ENCODE measurements at places on chromosomes 11 and 22. TPM values are rescaled to one million over a fixed set of nuclear protein-coding genes. Genes with fewer than 3 reads are reported as not detected.

DNA sequence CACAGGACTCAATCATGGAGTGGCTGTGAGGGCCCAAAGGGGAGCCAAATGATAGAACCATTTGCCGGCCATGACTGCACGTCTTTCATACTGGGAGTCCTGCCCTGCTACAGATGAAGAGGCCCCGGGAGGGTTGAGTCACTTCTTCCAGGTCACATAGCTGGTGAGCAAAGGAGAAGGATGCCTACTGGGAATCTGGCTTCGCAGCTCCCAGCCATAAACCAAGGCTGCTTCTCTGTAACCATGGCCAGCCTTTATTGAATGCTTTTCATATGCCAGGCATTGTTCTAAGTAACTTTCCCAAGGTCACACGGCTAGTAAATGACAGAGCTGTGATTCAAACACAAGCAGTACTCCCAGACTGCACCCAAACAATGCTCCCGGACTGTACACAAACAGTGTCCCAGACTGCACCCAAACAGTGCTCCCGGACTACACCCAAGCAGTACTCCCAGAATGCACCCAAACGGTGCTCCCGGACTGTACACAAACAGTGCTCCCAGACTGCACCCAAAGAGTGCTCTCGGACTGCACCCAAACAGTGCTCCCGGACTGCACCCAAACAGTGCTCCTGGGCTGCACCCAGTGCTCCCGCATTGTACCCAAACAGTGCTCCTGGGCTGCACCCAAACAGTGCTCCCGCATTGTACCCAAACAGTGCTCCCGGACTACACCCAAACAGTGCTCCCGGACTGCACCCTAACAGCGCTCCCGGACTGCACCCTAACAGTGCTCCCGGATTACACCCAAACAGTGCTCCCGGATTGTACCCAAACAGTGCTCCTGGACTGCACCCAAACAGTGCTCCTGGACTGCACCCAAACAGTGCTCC, 89.8 kb downstream of the FBXO7 start:
- DNase-seq = no peak

DNA sequence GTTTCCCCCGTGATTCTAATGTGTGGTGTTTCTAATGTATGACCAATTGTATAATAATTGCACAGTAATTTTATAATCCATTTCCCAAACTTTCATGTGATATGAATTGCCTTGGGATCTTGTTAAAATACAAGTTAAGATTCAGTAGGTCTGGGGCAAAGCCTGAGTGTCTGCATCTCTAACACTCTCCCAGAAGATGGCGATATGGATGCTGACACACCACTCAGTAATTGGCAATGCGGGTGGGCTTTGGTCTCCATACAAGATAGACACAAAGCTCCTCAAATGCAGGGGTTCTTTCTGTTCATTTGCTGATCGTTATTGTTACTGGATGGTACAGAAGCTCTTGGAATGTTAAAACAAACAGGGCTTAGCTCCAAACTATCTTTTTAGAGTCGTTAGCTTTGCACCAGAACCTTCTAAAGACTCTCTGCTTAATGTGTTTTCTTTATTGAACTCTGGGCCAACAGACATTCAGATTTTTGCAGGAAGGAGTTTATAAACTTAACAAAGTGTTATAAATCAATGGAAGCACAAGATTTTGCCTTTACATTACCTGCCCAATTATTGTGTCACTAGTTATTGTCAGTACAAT, 45.4 kb upstream of the ANO3 start:
- no peak for DNase-seq

- DNase-seq = no peak
Observed at GRCh38 chr11:40647295-40647694, 812.2 kb downstream of the LRRC4C start.

DNA sequence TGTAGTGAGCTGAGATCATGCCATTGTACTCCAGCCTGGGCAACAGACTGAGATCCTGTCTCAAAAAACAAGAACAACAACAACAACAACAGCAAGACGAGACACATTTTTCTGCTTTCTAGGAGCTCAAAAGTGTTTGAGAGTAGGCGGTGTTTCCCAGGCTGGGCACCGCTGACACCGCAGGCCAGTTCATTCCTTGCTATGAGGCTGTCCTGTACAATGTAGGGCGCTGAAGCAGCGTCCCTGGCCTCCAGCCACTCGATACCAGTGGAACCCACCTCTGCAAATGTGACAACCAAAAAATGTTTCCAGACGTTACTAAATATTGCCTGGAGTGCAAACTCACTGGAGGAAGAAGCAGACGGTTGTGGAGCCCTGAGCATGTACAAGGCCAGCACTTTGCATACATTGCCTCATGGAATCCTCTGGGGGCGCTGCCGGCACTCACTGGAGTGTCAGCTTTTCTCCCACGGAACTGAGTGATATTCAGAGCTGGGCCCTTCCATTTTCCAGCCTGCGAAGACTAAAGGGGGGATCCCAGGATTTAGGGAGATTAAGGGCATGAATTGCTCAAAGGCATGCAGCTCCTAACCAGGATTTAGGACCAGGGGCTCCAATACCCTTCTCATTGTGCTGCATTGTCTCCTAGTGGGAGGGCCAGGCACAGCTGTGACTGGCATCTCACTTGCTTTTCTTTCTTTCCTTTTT, 5.8 kb upstream of the MIEF1 start:
- DNase-seq = peak; percentile 80

TMEM191C gene
- 0.68 TPM for total RNA-seq

POLR2F gene
- 73.0 TPM for total RNA-seq

DNA sequence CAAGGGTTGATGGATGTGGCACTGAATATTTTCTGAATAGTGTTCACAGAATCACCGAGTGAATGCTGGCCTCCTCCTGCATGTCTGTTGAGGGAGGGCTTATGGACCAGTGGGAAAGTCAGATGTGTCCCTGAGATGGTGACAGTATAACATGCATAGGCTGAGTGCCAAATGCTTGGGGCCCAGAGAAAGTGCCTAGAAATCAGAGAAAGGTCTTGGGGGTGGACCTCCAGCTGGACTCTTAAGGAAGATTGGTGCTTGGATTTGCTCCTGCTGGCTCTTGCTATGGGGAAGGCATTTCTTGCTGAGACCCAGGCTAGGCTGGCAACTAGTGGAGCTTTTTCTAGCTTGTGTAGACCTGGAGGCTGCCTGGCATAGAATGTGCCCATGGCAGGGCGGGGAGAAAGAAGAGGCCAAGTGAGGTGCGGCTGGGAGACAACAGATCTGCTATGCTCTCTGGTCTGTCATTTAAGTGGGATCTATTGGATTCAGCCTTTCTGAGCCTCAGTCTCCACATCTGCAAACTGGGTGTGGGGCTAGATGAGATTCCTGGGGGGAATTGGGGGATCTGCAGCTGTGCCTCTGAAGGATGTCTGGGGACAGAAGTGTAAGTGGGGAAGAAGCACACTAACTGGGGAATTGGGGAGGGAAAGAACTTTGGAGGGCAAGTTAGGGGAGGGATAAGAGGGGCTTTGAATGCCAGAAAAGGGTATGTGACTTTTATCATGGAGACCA, 27.4 kb downstream of the ZNRF3 start:
- DNase-seq = no peak

OR10A5 gene
- not detected for total RNA-seq

- peak; percentile 14 for DNase-seq
Observed at GRCh38 chr11:49995565-49995964, 13.2 kb upstream of the OR4C12 start.

DNA sequence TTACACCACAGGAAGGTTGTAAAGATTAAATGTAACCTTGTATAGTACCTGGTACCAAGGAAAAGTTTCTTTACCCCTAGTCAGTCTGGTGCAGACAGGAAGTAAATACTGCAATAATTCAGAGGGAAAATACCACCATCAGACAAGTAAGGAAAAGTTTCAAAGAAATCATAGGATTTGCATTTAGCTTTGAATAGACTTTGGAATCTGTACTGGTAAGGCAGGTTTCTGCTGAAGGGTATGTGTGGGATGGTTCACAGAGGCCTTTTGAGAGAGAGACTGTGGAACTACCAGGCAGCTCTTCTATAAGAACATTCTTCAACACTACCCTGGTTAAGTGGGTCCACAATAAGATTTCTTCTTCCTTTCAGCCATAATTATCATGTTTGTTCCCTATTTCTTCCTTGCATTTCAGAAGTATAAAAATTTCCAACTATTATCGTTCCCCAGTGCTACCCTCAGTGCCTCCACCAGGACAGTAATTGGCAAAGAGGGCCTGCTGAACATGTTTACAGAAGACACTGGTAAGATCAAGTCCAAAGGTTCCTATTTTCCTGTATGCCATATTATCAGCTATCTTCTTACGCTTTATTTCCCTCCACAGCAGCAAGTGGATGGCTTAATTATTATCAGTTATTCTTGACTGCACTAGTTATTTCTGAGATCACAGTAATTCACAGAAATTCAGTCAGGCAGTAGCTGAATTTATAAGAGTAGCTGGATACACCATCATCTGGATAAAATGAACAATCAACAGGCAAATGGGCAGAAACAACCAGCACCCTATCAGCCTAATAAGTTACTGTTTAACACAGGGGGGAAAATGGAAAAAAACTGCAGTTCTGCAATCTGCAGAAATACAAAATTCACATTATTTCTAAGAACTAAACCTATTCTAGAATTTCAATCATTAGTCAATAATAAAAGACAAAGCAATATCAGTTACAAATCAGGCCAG, 48.5 kb downstream of the PITPNB start:
- no peak for DNase-seq

DNA sequence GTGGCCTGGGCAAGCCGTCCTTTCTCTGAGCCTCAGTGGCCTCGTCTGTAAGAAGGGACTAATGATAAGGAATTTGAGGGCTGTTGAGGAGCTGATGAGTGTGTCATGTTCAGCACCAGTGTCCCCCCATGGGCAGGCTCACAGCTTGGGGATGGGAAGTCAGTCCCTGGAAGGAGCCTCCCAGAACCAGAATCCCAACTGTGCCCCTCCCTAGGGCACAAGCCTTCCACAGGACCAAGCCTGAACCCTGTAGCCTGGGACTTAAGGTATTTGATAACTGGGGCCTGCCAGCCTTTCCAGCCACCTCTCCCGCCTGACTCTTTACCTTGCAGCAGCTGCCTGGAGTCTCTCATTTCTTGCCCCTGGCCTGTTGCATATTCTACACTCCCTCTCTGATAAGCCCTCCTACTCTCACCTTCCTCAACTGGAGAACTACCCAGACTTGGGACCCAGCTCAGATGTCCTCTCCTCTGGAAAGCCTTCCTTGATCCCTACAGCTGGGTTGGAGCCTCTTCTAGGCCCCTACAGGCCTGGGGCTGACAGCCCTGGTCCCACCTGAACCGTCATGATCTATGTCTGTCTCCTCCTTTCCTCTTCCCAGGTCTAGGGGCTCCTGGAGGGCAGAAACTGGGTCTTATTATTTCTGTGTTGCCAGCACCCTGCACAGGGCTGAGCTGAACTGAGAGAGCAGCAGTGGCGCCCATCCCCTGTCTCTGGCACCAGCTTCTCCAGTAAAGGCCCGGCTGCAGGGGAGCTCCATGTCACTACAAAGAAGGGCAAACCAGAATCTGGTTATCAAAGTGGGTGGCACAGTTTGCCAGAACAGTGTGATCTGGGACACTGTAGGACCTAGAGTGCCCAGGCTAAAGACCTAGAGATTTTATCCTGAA, 1.6 kb downstream of the P2RY2 start:
- no peak for DNase-seq

DNA sequence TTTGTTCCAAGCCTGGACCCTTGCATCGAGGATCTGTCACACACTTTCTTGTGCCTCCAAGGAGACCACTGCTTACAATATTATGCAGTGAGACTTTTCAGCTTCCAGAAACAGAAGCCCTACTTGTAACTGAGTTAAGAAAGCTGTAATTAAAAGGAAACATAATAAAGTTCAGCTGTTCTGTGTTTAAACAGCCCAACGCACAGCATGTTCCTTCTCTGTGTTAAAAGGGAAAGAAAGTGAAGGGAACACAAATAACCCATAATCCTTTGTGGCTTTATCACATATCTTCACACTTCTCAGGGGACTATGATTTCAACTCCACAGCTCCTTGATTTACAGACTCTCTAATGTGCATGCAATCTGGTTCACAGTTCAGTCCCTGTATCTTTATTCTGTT, 200.3 kb upstream of the MTNR1B start:
- no peak for DNase-seq

GRCh38 chr22:45246060-45246985, 5.6 kb upstream of the KIAA0930 start:
- no peak for DNase-seq

Data from right cardiac atrium (tissue), 5 donors.